ENCODE measurements at places on chromosomes 4 and X.

- no peak for DNase-seq
Observed at GRCh38 chr4:11625211-11625610, 196.5 kb upstream of the HS3ST1 start.

DNA sequence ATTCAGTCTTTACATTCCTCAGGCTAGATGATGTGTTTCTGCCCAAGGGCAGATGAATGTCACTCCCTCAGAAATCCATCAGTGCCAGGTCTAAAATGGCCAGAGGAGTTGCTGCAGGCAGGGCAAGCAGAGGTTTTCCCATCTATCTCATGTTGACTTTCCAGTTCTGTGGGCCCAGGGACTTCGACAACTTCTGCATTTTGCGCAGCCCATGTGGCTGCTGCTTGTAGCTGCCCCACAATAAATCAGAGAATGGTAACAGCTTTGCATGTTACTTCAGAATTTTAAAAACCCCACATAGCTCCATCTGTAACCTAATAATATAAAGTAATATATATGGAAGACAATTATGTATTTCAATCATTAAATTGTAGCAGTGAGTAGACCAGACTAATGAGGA is 1367.7 kb upstream of the AGA start:
- DNase-seq = no peak

GRCh38 chr4:36164900-36165630 is 79.2 kb downstream of the ARAP2 start:
- no peak for DNase-seq

DNA sequence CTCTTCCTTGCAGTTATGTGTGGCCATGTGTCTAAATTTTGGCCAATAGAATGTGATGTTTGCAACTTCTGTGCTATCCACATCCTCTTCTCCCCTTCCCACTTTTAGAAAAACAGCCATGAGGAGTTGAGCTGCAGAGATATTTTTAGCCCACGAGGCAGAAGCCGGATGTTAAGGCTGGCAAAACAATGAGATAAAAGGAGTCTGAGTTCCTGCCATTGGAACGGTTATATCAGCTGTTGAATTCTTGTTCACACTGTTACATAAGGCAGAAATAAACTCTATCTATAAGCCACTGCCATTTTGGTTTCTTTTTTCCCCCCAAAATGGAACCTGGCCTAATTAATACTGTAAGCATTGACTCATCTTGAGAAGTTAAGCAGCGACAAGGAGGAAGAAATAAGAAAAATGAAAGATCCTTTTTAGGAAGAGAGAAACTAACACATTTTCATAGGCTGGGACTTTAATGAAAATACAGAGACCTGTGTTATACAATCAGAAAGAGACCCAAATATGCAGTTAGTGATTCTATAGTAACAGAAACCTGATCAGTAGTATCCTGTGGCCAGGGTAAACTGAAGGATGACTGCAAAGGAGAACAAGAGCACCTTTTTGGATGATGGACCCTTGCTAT is 200.5 kb downstream of the INPP4B start:
- DNase-seq = no peak

DNA sequence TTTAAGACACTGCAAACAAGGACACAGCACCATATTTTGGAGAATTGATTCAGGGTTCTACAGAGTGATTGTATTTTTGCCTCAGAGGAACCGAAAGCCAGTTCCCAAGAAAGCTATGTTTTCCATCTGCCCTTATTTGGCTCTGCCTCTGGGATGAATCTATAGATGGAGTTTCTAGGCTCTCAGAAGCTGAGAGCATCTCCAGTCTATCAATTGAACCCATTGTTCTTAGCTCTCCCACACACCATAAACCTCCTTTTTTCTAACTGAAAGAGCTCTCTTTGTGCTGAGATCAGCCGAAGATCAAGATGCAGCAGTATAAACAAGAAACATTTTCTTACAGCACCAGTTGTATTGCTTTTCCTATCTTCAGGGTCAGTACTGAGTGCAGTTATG is 16.9 kb downstream of the PLP1 start:
- no peak for DNase-seq

GRCh38 chr4:126441173-126442035 is 1126.6 kb downstream of the FAT4 start:
- DNase-seq = no peak

DNA sequence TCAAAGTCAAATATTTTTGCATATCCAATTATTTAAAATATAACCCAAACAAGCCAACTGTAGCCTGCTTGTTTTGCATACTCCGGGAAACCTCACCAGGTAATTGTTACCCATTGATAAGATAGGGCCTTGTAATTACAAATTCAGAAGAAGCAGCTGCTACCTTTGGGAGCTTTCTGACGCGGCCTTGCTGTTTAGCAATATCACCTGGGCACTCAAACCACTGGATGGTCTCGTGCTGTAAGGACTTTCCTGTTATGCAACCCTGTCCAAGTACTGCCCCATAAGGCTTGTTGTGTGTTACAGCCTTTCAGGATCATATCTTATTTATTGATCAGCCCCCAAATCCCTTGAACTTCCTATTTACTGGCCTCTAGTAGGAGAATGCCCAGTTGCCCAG is 52.1 kb downstream of the HS3ST1 start:
- no peak for DNase-seq

GRCh38 chr4:128707864-128708263 is 101.6 kb upstream of the JADE1 start:
- DNase-seq = no peak

DNA sequence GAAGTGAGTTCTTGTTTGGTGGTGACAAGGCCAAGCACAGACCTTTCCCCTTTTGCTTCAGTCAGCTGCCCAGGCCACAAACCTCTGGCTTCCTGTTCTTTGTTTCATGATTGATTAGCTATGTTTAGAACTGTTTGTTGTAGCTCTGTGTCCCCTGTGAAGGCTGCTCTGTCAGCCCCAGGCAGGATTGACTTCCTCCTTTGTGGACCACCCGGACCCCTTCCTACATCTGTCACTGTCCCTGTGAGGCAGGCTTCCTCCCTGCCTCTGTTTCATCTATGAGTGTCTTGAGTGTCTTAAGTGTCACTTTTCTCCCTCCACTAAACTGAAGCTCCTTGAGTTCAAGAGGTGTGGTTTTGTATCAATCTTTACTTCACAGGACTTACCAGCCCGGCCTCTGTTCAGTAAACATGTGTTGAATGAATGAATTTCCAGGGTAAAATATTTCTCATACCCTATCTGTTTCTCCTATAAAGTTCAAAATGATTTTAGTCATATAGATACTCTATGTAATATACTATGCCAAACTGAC is 83.5 kb downstream of the ZNF674 start:
- no peak for DNase-seq

DNA sequence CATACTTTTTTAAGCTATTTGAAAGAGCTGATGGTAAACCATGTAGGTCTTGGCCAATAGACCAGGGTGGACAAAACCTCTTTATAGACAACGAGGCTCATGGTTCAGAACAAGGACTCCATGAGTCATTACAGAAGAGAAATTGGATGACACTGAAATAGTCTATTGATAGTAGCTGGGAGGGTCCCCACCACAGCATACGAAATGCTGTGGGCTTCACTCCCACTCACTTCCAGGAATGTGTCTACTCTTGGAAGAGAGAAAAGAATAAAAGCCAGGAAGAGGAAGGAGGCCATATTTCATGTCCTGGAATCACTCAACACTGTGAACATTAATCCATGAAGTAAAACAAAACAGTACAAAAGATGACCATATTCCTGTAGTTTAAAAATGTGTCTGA is 82.3 kb upstream of the MXRA5 start:
- no peak for DNase-seq

DNA sequence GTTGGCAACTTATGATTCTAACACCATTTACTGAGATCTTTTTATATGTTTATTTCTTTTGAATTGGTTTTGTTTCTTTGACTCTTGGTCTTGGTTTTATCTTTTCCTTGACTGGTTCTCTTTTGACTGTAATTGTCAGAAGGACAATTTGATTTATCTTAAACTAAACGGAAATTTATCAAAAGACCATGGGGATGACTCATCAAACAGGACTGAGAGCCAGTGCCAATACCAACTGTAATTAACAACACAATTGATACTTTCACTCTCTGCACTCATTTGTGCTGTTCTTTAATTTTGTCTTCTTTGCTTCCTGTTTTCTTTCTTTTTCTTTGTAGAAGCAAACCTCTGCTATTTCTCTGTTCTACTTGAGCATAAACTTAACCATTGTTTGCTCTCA is 776.8 kb downstream of the CCSER1 start:
- DNase-seq = no peak

GRCh38 chr4:182369211-182369610 is 126.0 kb downstream of the TENM3 start:
- no peak for DNase-seq

Measured in SHP77 (cell line).